ENCODE measurements at places on chromosomes 12 and 14.

DNA sequence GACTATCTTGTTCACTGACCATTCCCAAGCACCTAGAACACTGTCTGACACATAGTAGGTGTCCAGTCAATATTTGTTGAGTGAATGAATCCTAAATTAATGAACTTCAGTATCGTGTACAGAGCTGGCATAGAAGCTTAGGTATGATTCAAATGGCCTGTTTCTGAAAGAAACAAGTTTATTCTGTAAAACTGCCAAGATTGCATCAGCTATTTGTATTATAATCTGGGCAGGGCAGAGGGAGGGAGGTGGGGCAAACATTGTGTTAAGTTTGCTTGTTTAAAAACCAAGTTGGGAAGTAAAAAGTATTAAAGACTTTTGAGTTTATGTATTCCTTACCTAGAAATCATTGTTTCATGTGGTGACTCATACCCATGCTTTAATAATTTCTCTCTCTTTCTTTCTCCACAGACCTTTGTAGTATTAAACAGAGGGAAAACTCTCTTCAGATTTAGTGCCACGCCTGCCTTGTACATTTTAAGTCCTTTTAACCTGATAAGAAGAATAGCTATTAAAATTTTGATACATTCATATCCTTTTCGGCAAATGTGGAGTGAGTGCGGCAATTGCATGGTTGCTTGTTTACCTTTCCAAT, 92.8 kb downstream of the SCN8A start:
- H3K27ac ChIP-seq = no peak overlapping the region
- H3K4me1 ChIP-seq = peaks cover 10% of the 10 kb centered on the region

DNA sequence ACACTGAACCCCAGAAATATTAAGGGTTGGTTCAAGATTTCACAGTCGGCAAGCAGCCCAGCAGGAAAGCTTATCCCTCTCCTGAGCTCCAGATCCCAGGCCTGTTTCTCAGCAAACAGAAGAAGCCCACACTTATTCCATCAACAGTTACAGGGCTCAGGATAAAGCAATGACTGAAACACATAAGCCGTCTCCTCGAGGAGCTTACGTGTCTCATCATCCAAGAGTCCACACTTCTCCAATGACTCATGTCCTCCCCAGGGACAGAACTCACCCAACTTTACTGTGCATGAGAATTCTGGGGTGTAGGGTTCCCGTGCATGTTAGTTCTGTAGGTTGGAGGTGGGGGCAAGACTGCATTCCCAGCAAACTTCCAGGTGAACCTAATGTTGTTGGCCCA, 31.2 kb downstream of the GSC start:
- H3K27ac ChIP-seq = no peak overlapping the region
- DNase-seq = no peak
- no peak overlapping the region for H3K4me3 ChIP-seq
- H3K36me3 ChIP-seq = no peaks in the 10 kb centered on the region

GRCh38 chr12:109822416-109822815, 10.8 kb downstream of the TRPV4 start:
- peaks cover under 1% of the 10 kb centered on the region for H3K4me1 ChIP-seq
- H3K4me3 ChIP-seq = no peak overlapping the region
- no peak for DNase-seq
- H3K27ac ChIP-seq = no peak overlapping the region
- peaks cover 6% of the 10 kb centered on the region for H3K36me3 ChIP-seq

- no peak for DNase-seq
- H3K4me3 ChIP-seq = no peak overlapping the region
- no peaks in the 10 kb centered on the region for H3K27me3 ChIP-seq
- H3K4me1 ChIP-seq = no peaks in the 10 kb centered on the region
- H3K27ac ChIP-seq = no peak overlapping the region
- peaks cover 3% of the 10 kb centered on the region for H3K36me3 ChIP-seq
Observed at GRCh38 chr14:66471584-66471983, 14.6 kb upstream of the CCDC196 start.

DNA sequence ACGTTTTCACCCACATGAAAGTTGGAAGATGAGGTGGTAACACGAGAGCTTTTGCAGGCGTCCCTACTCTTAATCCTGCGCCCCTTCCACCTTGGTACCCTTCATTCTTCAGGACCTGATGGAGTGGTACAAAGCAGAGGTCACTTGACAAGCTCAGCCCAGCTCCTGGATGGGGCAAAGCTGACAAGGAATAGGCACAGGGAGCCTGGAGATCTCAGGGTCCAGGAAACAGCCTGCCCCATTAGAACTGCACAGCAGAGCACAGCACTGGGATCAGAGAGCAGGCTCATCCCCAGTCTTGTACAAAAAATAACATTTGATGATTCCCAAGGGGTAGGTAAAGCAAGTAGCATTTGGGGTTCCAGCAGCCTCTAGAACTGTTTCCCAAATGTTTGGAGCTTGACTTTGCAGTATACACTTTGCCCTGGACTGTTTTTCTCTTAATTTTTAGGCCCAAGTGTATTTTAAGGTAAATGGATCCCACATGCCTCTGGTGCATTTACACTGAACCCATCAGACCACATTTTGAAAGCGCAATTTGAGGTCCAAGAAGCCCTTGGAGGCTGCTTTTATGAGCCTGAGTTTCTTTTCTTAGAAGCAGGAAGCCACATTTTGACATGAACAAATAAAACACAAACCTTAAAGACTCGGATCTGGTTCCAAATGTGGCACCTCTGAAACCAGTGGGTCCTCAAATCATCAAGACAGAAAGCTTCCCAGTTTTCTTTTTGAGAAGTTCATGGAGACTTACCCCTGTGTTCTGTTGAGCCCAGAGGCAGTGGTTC, 633 bp downstream of the TC2N start:
- no peak overlapping the region for H3K27ac ChIP-seq
- H3K36me3 ChIP-seq = no peaks in the 10 kb centered on the region
- peaks cover 14% of the 10 kb centered on the region for H3K4me1 ChIP-seq

GRCh38 chr12:117100251-117100650, 1.0 kb upstream of the TESC start:
- H3K36me3 ChIP-seq = peaks cover 3% of the 10 kb centered on the region
- DNase-seq = no peak
- H3K27ac ChIP-seq = no peak overlapping the region
- peaks cover 16% of the 10 kb centered on the region for H3K27me3 ChIP-seq

All from endothelial cell (in vitro differentiated cells).